ENCODE measurements at places on chromosomes 12 and 14.
A peak's percentile ranks its signal among the peaks of the same experiment; 100 is the strongest.

DNA sequence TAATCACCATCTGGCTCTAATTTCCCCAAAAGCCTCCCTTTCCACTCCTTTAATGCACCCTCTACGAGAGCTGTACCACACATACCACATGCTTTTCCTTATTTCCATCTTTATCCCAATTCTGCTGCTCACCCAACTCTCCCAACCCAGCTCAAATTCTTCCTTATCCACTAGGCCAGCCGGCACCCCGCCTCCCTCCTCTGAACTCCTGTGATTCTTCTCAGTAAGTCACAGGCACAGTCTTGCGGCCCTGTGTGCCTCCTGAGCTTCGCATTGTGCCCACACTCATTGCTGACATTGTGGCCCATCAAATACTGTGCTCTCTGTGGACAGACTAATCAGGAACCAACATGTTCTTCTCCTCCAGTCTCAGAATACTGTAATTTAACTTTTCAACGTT is 45.4 kb downstream of the APPL2 start:
- DNase-seq, result no peak

DNA sequence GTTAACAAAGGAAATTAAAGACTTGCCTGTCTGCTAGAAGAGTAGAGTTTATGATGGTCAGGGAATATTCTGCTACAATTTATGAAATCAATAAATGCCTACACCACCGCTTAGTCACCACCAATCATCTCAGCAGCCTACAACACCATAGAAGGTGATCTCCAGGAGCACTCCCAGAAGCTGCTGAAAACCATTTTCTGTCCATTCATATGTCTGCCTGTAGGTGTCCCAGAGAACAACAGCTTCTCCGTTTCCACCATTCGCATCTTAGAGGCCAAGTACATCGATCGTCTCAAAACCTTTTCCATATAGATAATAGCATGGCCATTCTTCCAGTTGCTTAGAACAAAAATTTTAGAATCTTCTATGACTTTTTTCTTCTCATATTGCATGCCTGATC is 303.4 kb downstream of the KCNC2 start:
- no peak for DNase-seq

DNA sequence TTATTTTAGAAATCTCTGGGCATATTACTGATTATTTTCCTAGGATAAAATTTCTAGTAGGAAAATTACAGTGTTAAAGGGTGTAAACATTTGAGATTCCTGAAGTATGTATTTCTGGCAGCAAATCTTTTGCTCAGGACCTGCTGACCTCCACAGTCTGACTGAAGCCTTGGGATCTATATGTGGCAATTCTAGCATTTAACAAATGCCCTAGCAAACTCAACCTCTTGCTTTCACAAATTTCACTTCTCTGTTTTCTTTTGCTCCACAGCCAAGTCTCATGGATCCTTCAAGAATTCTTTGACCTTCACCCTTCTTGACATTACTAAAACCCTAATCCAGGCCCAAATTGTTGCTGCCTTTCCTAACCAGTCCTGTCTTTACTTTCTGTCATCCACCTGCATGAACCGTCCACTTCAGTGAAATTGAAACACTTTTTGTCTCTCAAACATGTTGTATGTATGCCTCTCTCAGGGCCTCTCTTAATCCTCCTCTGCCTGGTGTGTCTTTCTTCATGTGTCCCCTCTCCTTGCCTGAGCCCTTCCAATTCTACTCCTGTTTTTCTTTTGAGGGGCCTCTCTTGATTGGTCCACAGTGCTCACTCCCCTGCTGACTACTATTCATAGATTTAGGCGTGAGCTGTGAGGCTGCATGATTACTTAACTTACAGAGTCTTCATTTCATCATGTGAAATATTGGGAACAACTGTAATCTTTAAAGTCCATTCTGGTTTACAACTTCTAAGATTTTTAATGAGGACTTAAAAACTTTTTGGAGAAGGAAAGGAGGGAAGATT is 5.1 kb upstream of the DYRK4 start:
- no peak for DNase-seq

GRCh38 chr14:77822741-77823140 is 22.8 kb downstream of the ADCK1 start:
- no peak for DNase-seq

DNA sequence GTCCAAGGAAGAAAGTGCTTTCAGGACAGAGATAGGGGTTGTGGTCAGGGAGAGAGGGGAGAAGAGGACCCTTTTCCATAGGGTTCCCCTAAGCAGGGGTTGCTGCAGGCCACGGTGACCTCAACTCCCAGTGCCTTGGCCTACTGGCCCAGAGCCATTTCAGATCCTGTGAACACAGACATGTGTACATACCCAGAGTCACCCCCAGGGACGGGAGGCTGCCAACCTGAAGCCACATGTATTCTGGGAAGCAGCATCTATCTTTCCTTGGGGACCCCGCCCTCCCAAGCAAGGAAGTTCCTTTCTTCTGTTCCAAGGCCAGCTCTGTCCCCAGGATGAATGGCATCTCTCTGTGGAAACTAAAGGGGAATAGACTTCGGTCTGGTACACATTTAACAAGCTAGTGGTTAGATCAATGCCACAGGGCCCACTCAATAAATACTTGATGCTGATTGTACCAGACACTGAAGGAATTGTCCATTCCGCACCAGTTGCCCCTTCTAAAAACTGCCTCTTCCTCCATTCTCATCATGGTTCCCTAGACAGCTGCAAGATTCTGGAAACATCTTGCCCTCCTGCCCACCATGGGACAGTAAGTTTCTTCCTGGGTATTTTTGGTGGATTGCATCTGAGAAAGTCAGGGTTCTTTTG is 25.2 kb upstream of the DGLUCY start:
- DNase-seq, result no peak

DNA sequence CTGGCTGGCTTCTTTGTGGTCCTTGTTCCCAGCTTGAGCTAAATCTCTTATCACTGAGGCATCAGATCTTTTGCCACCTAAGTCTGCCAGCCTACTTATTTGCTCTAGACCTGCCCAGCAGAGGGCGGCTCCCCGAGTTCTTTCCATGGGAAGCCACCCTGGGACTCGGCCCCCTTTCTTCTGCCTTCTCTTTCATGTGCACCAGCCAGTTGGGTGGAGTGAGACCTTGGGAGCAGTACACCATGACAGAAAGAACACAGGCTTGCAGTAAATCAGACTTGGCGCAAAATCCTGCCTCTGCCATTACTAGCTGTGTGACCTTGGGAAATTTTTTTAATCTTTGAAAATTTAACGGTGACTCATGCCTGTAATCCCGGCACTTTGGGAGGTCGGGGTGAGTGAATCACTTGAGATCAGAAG is 7.4 kb downstream of the SMAGP start:
- DNase-seq, result peak; percentile 56

DNA sequence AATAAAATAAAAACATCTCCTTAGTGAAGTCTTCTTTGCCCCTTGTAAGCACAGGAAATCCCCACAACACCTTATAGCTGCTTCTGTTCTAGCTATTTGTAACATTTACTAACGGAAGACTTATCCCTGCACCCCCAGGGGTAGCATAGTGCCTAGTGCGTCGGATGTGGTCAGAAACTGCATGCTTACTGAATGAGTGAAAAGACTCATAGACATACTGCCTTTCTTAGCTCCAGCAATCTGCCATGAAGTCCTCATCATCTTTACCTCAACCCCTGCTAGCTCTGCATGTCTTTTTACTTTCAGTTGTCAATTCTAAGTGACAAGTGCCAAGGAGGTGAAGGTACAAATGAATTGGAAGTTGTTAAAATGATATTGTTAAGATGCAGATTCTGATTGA is 12.9 kb downstream of the RIOX1 start:
- no peak for DNase-seq

DNA sequence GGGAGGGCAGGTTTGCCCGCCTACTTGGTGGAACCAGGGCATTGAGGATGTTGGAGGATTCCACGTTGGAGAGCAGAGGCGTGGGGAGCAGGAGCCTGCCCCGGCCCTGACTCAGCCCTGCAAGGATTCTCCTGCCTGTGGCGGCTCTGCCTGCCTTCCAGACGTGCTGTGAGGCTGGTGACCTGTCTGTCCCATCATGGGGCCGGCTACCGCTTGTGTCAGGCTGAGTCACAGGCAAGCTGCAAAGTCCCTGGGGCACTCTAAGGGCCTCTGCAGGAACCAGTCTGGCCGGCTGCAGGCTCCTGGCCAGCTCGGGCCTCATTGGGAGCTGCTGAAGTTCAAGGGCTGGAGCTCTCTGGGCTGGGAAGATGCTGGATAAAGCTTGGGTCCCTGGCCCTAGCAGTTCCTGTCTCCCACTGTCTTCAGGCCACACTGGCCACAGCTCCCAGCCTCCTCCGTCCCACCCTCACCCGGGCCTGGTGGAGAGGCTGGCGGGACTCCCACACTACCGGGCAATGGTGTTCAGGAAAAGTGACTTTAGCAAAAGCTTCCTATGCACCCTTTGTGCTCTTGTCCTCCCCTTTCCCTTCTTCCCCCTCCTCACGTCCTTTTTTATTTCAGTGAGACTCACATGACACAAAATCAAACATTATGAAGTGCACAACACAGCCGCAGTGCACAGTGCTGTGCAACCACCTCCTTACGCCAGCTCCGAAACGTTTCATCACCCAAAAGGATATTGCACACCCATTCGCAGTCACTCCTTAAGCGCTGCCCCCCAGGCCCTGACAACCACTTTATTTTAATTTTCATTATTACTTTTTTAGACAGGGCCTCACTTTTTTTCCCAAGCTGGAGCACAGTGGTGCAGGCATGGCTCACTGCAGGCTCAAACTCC is 22.0 kb upstream of the ULK1 start:
- peak; percentile 65 for DNase-seq

DNA sequence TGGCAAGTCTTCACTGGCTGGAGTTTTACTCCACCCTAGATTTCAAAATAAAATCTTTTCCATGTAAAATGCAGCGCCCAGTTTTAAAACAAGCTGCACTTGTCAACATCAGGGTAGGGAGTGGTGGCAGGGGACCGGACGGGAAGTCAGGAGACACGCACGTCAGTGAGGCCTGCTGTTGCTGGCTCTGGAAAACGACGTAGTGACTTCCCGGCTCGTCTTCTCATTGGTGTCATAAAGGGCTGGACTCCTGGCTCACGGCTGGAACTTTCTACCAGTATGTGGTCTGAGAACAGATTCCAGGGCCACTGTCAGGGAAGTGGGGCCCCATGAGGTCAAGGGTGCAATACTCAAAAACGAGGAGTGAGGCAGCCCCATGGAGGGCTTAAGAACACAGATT is 64.2 kb upstream of the FOXN3 start:
- DNase-seq, result no peak

GRCh38 chr12:2754208-2754607 is 40.6 kb upstream of the FKBP4 start:
- DNase-seq, result no peak

DNA sequence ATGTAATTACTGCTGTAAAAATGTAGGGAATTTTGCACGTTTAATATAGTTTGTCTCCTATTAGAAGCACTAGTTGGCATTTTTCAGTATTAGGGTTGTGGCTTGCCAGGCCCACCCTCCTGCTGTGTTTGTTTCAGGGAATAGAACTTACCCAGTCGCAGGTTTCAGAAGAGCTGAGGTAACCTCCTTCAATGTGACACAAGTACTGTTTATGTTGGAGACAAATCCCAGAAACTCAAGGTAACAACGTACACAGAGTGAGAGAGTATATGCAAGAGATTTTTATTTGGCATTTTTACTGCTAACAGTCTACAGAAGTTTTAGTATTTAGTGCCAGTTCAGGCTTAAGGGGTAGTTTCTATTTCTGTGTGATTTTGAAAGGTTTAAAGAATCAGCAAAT is 284.3 kb downstream of the RAD51B start:
- DNase-seq, result no peak

DNA sequence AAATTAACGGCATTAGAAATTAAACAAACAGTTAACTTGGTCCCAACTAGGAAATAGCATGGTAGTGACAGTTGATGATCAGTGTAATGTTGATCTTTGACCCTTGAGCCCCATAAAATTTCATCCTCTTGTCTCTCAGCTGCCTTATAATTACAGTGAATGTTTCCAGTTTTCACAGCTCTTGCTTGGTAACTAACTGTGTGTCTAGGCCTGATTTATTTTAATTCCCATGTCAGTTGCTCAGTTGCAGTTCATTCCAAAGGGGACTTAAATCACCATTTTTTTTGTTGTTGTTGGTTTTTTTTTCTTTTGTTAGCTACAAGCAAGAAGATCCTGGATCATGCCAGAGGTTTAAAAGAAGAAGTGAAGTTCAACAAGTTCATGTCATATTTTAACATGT is 1883.7 kb upstream of the FLRT2 start:
- DNase-seq, result no peak

DNA sequence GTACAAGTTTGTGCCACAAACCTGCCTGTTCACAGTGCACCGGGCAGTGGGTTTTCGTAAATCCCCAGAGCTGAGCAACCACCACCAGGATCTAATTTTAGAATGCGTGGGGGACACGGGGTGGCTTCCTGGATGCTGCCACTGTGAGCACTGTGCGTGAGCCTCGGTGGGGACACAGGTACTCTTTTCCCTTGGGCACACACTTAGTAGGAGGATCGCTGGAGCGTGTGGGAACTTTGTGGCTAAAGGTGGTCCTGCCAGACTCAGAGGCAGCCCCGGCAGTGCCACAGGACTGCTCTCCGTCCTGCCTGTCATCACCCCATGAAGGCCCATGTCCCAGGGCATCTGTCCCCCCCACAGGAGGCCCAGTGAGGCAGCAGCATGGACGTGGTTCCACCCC is 21.1 kb downstream of the BTBD6 start:
- DNase-seq, result no peak

GRCh38 chr14:27367345-27367744 is 769.5 kb upstream of the NOVA1 start:
- DNase-seq, result no peak

GRCh38 chr12:22899184-22899583 is 274.2 kb downstream of the ETNK1 start:
- DNase-seq, result no peak

GRCh38 chr14:31568161-31568560 is 7.0 kb downstream of the NUBPL start:
- no peak for DNase-seq

DNA sequence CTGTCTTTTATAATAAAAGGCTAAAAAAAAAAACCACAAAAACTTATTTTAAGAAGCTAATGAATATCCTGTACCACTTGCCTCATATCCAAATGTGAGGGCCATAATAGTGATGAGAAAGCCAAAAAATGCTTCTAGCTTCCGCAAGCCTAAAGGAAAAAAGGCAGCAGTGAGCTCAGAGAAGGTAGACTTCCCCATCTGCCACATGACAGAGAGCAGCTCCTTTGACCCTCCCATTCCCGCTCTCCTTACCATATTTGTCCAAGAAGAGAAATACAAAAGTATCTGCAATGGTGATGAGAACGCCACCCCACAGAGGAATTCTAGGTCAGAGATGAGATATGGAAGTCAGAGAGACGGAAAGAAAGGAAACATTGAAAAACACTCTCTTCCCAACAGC is 27.1 kb downstream of the SLC11A2 start:
- no peak for DNase-seq

- no peak for DNase-seq
Measured at GRCh38 chr14:52227619-52228222, 39.8 kb upstream of the PTGDR start.

GRCh38 chr12:19779395-19780056 is 340.2 kb downstream of the AEBP2 start:
- no peak for DNase-seq

DNA sequence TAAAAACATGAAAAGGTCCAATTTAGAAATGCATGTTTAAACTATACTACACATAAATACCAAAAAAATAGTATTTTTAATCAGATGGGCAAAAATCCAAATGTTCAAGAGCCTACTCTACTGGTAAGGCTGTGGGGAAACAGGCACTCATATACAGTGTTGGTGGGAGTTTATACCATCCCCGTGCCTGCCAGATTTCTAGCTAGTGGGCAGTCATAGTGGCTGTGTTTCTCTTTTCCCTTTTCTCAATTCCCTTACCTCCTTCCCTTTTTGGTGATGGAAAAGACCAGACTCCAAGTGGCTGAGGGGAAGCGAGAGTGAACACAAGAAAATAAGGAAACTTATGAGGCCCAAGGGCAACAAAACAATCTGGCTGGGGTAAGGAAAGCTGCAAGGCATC is 14.7 kb downstream of the ZNF641 start:
- no peak for DNase-seq
